ENCODE measurements at places on chromosomes 5 and 9.

DNA sequence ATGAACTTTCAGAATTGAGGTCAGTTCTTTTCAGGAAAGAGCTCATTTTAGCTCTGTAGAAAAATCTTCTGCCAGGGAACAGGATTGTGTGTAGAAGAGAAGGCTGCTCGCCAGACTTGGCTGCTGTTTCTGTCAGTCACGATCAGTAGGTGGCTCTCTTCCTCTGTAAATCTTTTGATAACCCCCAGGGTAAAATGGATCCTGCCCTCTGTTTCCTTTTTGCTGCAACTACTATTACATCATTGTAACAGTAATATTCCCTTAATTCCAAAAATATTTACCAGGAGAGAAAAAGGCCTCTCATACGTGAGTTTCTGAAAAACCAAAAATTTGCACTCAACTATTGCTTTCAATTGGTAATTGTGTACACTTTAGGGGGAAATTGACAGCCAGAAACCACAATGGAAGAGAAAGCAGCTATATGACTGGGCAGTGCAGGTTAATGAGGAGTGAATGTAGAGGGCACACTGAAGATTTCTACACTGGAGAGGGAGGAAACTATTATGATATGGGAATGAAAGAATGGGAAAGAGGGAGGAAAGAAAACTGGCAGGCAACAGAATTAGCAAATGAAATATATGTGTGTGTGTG is 12.3 kb downstream of the IFNA21 start:
- peak; percentile 22 for DNase-seq

GRCh38 chr9:36276781-36277181 is 18.5 kb upstream of the GNE start:
- no peak for DNase-seq

DNA sequence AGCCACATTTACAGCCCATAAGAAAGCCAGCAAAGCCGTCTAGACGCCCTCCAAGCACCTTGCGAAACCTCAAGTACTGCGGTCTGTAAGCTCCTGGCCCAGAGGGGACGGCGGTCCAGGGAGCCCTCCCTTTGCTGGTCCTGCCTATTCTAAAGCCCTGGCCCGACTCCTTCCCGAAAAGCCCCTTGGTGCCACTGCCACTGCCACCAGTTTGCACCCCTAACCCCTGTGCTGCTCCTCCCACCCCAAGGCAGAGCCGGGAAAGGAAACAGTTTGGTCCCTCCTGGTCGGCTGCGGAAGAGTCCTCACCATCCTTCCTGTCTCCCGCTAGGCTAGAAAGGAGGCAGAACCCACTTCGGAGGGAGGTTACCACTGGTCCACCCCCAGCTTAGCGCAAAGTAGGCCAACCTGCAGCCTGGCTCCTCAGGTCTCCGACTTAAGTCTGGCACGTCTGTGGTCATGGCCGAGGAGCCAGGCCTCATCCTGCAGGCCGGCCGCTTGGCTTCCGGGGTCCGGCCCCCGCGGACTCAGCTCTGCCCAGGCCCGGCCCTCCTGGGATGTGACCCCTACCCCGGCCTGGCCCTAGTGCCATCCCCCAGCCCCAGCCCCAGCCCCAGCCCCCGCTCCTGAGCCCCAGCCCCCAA is 916 bp downstream of the TOR1A start:
- DNase-seq, result no peak

DNA sequence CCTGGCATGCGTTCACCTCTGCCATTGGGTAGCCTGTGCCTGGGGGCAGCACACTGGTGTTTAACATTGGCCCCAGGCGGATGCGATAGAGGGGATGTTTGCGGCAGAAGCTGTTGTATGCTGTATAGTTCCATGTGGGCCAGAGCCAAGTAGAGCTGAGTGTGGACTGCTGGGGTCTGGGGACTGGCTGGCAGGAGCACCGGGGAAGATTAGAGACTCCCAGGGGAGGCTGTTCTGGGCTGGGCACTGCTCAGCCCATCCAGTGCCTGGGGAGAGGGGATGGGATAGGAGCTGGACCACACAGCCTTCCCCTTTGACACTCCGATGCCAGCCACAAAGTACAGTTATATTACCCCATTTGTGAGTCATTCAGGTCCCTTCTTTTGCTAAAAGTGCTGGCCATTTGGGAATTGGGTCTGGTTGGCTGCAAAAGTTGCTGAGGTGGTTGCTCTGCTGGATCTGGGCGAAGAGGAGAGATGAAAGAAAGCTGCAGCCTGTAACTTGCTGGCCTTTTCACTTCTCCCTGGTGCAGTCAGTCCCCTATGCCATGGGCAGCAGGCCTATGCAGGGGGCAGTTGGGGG is 73.8 kb downstream of the RGS3 start:
- DNase-seq, result no peak

DNA sequence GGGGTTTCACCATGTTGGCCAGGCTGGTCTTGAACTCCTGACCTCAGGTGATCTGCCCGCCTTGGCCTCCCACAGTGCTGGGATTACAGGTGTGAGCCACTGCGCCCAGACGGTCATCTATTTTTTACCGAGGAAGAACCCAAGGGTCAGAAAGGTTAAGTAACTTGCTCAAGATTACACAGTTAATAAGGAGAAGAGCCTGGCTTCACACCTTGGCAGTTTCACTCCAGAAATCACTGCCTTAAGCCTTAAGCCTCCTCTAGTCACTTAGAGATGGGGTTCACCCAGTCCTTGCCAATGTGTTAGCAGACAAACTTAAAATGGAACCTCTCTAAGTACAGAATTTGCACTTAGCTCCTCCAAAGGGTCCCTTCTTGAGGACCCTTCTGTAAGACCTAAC is 116.3 kb downstream of the PTTG1 start:
- no peak for DNase-seq

DNA sequence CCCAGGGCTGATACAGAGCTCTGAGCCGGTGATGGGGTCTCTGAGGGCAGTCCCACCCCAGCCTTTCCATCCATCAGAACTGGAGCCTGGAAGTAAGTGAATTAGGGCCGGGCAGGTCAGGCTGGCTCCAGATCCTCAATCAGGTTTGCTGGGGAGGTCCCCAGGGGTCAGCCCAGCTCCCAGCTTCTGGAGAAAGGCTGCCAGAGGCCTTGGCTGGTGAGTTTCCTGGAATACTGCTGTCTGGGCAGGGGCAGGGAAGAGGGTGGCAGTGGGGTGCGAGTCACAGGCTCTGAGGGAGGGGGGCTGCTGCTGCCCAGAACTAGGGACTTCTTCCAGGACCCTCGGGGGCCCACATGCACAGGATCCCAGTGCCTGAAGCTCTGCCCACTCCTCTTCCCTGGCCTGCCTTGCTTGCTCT is 200.6 kb upstream of the MVB12B start:
- no peak for DNase-seq

DNA sequence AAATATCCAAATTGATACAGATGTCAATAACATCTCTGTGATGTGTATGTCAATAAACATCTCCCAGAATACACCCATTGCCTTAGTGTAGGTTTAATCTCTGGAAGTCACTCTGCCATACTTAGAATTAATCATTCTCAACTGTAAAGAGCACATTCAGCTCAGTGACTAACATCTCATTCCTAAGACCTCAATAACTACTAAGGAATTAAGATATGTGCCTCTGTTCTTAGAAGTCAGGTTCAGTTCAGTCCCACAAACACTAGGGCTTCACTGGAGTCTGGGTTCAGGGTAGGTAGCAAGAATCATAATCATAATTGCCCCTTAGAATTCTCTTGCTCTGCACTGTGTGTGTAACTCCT is 31.7 kb downstream of the UGCG start:
- no peak for DNase-seq

GRCh38 chr5:137234973-137235943 is 263.9 kb downstream of the SPOCK1 start:
- DNase-seq, result no peak

DNA sequence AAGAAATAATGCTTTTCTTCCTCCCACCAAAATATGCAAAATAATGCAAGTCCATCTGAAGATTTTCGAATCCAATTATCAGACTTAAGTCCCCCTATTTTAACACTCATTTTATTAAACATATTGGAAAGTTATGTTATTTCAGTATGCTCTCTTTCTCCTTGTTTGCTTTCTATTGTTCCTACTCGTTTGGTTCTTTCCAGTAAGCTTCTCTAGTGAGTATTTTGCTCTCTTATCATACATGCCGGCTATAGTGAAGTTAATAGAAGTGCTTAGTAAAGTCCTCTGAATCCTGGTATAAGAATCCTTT is 517 bp downstream of the ALDH1A1 start:
- no peak for DNase-seq

DNA sequence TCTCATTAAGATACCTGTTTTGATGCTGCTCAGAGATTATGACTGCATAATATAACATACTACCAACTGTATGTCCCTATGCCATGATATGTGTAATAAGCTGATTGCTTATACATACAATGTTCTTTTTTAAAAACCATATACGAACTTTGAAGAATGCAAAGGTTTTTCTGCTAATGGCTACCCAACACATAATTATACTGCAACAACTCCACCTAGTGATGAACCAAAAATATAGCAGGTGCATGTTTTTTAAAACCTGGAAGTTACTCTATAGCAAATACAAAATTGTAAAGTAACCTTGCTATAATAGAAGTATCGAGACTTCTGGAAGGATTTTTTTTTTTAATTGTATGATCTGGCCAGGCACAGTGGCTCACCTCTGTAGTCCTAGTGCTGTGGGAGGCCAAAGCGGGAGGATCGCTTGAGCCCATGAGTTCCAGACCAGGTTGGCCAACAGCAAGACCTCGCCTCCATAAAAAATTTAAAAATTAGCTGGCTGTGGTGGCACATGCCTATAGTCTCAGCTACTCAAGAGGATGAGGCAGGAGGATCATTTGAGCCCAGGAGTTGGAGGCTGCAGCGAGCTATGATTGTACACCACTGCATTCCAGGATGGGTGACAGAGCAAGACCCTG is 49.1 kb downstream of the HOMER1 start:
- DNase-seq, result no peak

DNA sequence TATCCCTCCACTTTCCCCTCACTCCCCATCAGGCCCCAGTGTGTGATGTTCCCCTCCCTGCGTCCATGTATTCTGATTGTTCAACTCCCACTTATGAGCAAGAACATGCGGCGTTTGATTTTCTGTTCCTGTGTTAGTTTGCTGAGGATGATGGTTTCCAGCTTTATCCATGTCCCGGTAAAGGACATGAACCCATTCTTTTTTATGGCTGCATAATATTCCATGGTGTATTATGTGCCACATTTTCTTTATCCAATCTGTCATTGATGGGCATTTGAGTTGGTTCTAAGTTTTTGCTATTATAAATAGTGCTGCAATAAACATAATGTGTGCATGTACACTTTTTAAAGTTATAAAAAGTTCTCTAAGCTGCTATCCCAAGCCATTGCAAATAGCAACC is 75.6 kb downstream of the ERBIN start:
- no peak for DNase-seq

DNA sequence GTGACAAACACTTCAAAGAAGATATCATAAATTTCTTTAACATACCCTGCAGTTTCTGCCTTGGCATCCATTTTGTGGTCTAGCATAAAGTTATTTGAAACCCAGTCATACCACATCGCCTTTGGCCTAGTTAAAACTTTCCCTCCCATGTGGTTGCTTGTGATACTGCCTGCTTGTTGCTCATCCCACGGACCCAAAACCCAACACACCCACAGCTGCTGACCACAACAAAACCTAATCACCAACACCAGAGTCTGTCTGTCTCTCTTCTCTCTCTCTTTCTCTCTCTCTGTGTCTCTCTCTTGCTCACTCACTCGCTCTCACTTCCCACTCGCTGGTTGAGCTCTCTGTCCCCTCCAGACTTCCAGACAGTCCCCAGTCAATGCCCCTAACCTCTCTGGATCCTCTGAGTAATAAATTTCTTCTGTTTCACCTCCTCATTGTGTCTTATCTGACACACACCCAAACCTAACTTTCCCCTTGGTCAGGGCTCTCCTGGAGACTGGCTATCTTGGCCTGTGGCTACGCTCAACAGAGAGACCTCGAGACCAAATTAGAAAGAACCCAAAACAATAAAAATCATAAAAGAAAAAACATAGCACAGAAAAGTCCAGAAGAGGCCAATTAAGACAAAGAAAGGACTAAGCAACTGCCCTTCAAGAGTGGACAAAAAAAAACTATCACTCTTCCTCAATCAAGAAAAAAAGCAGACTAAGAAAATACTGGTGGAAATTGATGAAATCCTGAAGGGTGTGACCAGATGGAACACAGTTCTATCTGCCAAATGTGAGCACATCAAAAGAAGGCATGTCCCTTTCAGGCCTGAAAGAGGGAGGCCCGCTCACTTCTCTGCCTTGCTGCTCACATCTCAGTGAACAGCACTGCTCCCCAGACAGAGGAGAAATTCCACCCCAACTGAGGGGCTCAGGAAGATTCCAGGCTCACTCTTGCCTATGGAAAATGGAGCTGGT is 41.5 kb downstream of the TTLL11 start:
- no peak for DNase-seq

DNA sequence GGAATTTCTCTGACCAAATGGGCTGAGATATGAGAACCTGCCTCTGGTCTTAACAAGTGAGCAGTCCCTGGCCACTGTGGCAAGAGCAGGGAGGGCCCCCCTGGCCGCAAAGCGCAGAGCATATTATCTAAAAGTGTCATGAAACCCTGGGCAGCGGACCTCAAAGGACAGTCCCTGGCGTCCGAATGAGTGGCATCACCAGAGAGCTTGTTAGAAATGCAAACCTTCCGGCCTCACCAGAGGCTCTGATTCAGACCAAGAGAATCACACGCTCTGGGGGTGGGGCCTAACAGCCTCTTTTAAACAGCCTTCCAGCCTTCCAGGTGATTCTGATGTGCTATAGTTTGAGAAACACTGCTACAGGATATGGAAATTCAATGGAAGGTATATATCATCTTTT is 10.9 kb downstream of the PTPN3 start:
- DNase-seq, result no peak

- no peak for DNase-seq
Observed at GRCh38 chr9:102459828-102460227, 535.3 kb upstream of the CYLC2 start.

DNA sequence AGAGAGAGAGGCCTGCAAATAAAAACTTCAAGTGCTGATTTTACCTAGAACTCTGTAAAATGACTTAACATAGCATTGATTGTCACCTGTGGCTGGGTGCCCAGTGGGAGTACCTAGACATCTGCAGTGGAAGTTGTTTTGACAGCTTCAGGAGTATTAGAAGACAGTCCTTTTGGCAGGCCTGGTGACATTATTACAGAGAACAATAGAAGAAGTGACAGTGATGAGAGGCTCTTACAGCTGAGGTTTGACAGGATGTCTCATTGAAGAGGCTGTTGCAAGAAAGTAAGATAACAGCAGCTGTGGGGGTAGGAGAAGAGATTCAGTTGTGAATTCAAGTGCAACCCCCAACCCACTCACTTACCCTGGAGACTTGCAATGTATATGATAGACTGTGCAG is 27.9 kb upstream of the MUSK start:
- no peak for DNase-seq

DNA sequence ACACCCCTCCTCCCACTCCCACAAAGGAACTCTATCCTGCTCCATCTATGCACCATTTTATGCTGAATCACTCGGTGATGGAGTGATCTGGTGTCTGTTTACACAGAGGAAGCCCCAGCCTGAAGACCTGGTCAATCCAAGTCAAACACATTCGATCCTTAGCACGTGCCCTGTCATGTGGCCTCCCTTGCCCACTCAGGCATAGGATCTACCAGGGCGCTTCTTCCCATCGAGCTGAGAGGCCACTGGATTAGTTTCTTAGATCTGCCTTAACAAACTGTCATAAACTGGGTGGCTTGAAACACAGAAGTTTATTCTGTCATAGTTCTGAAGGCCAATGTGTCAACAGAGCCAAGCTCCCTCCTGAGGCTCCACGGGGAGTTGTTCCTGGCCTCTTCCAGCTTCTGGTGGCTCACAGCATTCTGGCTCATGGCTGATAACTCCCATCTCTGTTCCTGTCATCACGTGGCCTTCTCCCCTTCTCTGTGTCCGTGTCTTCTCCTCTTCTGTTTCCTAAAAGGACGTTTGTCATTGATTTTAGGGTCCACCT is 34.2 kb downstream of the FOXI1 start:
- no peak for DNase-seq

GRCh38 chr9:121748074-121748473 is 96.6 kb downstream of the DAB2IP start:
- no peak for DNase-seq

Measured in NT2/D1 (cell line).